ENCODE measurements at places on chromosomes 1 and 21.

GRCh38 chr1:15966081-15966955 lies 9.6 kb downstream of the ZBTB17 start:
- no peak for DNase-seq

DNA sequence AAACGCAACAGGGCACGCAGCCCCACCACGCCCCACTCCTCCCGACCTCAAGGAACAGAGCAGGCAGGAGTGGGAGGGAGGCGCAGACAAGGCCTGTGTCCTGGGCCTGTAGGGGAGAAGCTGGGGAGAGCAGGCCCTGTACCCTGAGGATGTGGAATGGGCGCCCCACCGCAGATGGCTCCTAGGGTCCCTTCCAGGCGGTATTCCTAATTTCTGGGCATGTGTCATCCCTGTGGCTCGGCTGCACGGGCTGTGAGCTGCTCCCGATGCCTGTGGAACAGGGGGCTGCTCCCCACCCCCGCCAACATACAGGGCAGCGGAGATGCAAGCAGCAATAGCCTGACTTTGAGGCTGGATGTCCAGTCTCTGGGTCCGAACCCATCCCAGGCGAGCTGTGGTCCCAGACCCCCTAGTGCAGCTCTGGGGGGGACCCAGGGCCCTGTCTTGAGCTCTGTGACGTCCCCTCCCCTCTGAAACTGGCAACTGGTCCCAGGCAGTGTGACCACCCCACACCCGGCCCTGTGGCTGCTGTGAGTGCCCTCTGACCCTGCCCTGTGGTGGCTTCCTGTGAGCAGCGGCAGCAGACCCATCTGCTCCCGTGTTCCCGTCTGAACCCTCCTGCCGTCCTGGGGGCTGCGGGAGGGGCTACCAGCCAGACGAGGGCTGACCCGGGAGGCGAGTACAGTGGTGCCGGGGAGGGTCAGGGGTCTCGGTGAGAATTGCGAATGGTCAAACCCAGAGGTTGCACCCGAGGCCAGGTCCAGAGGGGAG lies 13.9 kb upstream of the COL6A2 start:
- DNase-seq, result no peak

DNA sequence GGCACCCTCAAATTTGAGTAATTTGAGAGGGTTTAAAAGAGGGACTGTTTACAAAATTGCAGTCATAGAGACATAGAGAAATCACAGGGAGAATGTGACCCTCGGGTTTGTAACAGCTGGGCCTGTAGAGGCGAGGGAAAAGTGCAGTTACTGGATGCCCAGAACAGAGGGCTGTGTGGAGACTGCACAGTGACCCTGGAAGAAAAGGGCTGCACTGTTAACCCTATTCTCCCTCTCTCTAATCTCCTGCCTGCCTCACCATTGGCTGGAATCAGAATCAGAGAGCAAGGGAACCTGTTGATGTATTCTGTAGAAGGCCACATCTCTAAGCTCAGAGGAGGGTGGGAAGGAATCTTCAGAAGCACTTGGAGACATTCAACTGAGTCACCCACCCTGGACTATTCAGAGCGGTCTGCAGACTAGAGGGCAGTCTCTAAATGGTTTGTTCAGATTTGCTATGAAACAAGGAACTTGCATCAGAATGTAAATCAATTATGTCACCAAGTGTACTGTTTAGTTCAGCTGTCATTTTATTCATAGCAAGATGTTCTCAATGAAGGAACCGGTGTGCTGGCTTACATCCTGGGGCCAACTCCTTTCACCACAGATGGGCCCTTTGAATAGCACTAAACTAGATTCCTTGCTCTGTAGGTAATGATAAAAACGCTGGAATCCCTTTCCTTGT lies 132.2 kb upstream of the HOOK1 start:
- DNase-seq, result no peak

DNA sequence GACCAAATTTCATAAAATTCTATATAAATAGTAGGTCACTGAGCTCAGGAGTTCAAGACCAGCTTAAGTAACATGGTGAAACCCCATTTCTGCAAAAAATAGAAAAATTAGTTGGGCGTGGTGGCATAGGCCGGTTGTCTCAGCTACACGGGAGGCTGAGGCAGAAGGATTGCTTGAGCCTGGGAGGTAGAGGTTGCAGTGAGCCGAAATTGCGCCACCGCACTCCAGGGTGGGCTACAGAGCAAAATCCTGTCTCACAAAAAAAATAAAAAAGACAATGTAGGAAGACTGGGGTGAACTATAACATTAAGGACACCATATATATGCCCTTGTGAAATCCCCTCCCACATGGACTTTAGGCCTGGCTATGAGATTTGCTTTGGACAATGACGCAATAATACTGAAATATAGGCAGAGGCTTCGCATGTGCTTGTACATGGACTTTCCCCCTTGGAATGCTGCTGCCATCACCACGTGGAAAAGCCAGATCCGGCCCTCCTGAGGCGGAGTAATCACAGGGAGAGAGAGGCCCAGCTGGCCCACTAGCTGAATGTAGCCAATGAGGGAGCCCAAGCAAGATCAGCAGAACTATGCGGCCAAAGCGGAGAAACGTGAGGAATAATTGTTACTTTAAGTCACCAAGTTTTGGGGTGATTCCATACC lies 13.1 kb upstream of the USP1 start:
- no peak for DNase-seq

- no peak for DNase-seq
These were observed 80.8 kb upstream of the SLC2A1 start for GRCh38 chr1:43039228-43040055.

GRCh38 chr1:162943622-162944021 lies 82.6 kb upstream of the CCDC190 start:
- DNase-seq, result no peak

DNA sequence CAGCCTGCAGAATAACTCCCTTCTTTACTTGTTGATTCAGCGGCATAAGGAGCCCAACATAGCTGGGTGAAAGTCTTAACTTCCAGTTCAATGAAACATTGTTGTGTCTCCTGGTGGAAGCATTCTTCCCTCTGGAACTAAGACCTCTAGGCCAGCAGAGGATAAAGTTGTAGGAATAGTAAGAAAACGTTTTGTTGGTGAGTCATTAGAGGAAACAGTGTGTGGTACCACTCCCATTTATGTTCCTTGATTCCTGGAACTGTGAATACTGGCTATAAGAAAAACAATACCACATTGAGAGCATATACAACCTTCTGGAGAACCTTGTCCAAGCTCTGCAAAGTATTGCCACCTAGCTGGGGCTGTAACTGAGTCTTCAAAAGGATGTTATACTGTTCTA lies 737.4 kb upstream of the ZP4 start:
- no peak for DNase-seq

GRCh38 chr1:8339203-8339600 lies 21.3 kb downstream of the SLC45A1 start:
- no peak for DNase-seq

GRCh38 chr1:8939362-8939995 lies 6.2 kb upstream of the CA6 start:
- no peak for DNase-seq

DNA sequence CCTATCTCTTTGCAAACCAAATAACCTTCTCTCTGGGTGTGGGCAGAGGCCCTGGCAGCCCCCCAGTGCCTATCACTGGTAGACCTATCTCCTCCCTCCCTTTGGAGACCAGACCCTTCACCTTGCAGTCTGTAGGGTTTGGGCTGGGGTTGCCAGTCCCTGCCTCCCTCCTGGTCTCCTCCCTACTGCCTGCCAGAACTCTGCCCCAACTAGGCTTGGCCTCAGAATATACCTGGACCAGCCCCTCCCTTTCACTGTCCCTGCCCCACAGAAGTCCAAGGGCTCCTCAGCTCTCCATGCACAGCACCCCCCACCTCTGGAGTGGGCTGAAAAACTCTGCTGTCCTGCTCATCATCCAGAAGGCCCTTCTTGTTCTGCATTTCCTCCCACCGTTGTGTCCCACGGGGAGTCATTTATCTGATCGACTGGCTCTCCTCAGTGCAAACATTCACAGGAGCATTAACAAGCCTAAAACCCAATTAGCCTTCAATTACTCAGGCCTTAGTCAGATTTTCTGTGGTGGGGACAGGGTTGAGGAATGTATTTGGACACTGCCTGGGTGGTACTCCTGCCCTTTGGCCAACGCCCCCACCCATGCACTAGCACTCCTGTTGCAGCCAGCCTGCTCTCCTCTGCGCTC lies 27.7 kb upstream of the DMBX1 start:
- DNase-seq, result no peak

DNA sequence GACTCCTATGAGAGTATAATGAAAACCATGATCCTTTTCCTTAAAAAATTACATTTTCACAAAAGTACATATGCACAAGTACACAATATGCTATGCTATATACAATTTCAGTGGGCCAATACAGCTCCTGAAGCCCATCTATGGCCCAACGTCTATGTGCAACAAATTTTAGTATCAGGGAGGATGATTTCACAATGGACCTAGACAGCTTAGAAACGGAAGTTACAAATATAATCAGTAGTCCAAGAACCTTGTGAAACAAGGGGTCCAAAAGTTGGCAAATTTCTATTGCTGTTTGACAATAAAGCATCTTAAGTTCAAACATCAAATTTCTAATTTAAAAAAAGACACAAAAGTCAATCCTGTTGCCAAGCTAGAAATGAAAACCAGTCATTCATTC lies 87.0 kb downstream of the DPYD start:
- DNase-seq, result no peak

- no peak for DNase-seq
These were observed 68.8 kb upstream of the LYST start for GRCh38 chr1:235935235-235936225.

- no peak for DNase-seq
These were observed 20.0 kb upstream of the TACSTD2 start for GRCh38 chr1:58597076-58597475.

- DNase-seq, result no peak
These were observed 12.9 kb upstream of the TNN start for GRCh38 chr1:175054736-175055135.

GRCh38 chr1:95169548-95169947 lies 52.4 kb downstream of the TLCD4 start:
- DNase-seq, result no peak

DNA sequence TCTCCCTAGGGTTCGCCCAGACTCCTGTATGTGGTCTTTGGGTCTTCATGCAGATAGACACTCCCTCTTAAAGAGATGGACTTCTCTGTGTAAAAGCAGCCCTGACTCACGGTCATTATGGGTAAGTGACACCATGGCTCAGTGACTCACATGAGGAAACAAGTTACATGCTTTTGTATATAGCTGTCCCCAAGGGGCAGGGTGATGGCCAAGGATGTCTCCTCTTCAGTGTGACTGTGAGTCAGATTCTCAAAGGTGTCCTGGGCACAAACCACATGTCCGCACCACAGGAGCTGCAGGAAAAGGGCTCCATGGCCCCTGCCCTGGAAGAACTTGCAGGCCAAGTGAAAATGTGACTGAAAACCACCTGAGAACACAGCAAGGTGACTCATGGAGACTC lies 380.4 kb downstream of the NPHP4 start:
- no peak for DNase-seq

DNA sequence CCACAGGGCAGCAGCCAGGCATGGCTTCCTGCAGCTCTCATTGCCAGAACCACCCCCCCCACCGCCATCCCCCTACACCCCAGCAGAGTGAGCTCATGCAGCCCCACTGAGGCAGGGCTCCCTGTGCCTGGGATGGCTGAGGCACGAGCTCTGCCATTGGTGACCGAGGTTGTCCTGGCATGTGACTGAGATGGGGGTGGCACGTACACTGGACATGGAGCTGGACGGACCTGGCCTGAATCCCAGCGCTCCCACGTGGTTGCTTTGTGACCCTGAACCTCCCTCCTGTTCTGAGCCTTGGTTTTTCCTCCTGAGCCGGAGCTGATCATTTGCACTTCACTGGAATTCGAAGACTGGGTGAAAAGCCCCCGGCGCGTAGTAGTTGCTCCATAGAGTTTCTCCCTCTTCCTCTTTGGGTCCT lies 28.3 kb downstream of the ALPL start:
- DNase-seq, result no peak

DNA sequence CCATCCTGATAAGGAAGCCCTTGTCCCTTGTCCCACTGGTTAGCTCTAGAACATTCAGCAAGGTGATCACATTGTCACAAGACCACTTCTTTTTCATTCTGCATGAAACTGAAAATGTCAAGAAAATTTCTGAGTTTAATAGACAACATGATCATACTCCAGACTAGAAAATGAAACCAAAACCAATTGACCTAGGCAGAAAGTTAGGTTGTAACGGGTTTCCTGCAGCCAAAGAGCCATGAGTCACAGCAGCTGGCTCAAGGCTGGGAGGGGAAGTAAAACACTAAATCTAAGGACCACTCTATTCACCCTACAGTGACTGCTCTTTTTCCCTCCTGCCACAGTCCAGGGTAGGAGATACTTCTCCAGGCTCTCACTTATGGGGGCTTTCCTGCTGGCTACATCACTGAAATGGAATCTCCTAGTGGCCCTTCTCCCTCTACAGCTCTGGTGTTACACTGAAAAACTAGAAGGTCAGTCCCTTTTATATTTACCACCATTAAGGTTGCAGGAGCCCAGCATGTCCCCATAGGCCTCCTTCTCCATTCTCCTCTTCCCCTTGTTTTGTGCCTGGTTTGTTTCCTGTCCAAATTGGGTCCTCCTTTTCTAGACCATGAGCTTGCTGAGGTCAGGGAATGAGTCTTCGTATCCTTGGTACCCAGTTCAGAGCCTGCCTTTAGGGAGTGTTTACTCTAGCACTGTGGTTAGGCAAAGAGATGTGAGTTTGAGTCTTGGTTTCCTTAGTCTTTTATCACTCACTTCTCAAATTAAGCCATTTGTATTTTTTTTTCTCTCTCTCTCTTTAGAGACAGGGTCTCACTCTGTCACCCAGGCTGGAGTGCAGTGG lies 236.5 kb upstream of the JUN start:
- DNase-seq, result no peak

GRCh38 chr1:87318806-87319205 lies 9.9 kb upstream of the LMO4 start:
- no peak for DNase-seq

DNA sequence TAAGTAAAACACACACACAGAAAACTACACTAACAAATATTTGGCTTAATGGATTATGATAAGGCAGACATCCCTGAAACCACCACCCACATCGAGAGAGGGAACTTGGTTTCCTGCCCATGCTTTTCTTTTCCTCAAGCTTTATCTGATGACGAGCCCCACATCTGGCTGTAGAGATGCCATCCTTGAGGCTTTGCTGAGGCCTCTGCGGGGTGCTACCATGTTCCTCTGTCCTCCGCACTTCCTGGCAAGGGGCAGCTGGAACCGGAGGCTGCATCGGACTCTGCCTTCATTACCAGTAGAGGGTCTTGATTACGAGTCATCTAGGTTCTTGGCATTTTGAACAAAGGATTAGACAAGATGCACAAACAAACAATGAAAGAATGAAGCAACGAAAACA lies 21.7 kb upstream of the C1orf174 start:
- DNase-seq, result no peak

DNA sequence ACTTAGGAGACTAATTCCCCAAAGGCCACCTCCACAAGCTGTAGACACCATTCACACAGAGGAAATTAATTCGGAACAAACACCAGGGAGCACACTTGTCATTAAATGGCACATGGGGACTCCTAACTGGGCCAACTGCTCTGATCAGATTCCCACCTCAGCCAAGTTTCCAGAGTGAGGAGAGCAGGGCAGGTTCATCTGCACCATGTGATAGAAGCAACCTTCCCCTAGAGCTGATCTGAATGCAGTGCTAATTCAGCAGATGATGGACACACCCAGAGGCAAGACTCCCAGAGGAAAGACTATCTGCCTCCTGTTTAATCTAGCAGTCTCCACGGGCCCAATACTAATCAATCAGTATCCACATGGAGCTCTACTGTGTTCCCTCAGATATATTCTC lies 147.0 kb downstream of the VAV3 start:
- DNase-seq, result peak; percentile 9

GRCh38 chr1:37282764-37283163 lies 191.6 kb upstream of the ZC3H12A start:
- no peak for DNase-seq
